ENCODE measurements at places on chromosomes 12 and 14.

- no peak for DNase-seq
These were observed 1069.0 kb downstream of the VRK1 start for GRCh38 chr14:97866195-97866594.

GRCh38 chr14:80055667-80056496 is 155.4 kb downstream of the DIO2 start:
- DNase-seq, result no peak

DNA sequence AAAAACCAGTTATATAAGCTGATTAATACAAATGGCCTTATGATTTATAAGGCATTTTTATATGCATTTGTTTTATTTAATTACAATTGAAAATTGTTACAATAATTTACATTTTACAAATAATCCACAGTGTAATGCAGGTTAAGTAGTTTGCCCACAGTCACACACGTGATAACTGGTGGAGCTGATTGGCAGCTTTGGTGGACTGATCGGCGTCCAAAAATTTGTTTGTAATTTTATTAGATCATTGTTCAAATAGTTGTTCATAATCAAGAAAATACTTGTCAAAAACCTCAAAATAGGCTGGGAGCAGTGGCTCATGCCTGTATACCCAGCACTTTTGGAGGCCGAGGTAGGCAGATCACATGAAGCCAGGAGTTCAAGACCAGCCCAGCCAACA is 59.7 kb downstream of the AEBP2 start:
- no peak for DNase-seq

DNA sequence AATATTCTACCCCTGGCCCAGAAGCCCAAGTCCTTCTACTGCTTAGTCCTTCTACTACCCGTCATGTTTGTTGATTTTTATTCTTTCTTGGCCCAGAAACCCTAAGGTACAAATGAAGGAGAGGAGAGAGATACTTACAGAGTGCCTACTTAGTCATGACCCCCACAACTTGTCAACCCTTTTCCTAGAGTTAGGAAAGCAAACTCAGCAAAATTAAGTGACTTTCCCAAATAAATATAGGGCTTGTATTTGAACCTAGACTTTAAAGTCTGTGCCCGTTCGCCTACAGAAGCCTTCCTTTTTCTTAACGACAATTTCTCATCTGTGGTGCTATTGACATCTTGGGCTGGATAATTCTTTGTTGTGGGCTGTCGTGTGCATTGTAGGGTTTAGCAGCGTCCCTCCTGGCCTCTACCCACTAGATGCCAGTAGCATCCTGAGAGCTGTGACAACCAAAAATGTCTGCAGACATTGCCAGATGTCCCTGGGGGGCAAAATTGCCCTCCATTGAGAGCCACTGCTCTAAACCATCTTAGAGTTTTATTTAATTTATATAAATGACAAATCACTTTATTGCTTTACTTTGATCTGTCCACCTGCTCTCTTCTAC is 82.3 kb downstream of the FIGNL2 start:
- no peak for DNase-seq

- no peak for DNase-seq
These were observed 51.6 kb upstream of the ABCC9 start for GRCh38 chr12:21992823-21993222.

DNA sequence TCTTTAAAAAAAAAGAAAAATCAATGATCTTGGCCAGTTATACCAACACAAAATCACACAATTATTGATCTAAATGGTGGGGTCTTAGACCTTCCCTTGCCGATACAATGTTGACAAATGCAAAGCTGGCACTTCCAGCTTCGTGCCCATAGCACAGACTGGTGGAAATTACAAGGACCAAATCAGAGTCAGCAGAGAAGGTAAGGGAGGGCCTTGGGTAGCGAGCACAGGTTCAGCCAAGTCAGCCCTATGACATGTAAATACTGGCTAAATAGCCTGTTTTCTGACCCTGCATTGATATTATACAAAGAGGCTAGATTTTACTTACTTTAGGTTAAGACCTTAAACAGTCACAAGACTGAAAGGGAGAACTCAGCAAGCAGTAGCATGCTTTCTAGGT is 30.3 kb upstream of the WDR89 start:
- DNase-seq, result no peak

GRCh38 chr12:11953523-11953922 is 117.2 kb upstream of the BCL2L14 start:
- no peak for DNase-seq

DNA sequence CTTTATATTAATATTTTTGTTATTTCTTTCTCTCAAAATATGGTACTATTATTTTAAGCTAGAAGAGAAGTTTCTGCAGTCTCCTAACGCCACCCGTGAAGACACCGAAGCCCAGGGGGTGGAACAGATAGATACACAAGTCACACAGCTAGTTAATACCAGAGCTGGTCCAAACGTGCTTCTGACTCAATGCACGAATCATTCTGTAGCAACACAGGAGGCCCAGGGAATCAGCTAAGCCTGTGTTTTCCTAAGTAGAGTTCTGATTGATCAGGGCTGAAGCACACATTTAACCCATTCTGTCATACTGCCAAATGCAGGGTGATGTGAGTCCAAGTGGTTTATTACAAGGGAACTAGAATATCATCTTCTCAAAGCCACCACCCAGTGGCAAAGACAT is 116.9 kb upstream of the PWP1 start:
- no peak for DNase-seq

DNA sequence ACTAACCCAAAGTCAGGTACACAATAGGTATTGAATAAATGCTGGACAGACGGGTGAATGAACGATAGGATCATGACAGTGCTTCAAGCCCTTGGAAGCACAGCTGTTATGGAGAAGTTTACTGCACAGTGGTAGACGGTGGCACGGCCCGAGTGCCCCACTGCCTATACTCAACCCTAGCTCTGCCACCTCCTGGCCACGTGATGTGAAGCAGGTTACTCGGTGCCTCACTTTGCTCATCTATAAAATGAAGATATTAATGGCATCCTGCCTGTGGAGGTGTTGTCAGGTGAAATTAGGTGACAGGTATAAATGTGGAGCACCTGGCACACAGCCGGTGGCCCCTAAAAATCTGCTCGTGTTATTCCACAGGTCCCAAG is 5.8 kb downstream of the ASB2 start:
- DNase-seq, result peak; percentile 76

DNA sequence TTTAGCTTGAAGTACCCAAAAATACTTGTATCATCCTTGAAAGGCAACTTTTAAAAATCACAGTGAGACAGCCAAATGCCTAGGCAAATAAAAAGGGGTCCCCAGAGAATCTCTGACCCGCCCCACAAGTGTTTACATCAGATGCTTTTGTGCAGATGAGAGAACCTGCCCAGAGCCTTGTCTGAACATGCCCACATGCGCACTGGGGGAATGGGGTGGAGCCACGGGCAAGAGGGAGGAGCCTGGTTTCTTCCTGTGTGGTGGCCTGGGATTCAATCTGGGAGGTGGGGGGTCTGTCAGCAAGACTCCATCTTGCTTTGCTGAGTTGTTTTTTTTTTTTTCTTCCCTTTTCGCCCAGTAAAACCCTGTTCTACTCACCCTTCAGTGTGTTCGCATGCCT is 381.7 kb upstream of the CCDC196 start:
- DNase-seq, result no peak

- DNase-seq, result no peak
These were observed 327.2 kb downstream of the BTG1 start for GRCh38 chr12:91818227-91819131.

DNA sequence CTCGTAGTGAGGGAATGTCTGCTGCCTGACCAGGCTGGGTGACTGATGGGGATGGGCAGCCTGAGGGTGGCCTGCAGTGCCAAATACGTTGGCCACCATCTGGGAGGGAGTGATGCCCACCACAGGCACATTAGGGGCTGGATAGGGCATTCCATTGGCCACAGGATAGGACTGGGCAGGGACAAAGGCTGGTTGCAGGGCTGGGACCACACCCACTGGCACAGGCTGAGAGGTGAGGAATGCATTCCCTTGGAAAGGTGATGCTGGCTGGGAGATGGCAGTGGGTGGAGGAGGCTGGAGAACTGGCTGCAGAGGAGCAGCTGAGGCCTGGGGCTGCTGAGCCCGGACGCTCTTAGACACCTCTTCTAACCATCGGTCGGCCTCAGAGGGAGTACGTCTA is 39.5 kb downstream of the PAPLN start:
- DNase-seq, result no peak

GRCh38 chr12:15201056-15201455 is 20.2 kb downstream of the RERG start:
- no peak for DNase-seq

DNA sequence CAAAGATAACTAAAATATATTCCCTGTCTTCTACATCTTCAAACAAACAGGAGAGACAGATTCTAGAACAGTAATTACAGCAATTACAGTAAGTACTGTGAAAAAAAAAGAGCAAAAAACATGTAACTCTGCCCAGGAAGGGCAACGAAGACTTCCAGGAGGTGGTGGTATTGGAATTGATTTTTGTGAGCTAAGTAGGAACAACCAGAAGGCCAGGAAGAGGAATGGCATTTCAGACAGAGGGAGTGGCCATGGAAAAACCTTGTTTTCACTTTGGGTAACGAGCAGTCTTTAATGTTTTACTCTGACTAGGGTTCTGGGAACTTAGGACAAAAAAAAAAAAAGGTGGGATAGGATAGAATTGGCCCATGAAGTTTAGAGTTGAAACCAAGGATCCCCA is 196.3 kb upstream of the PLEKHG7 start:
- DNase-seq, result no peak

DNA sequence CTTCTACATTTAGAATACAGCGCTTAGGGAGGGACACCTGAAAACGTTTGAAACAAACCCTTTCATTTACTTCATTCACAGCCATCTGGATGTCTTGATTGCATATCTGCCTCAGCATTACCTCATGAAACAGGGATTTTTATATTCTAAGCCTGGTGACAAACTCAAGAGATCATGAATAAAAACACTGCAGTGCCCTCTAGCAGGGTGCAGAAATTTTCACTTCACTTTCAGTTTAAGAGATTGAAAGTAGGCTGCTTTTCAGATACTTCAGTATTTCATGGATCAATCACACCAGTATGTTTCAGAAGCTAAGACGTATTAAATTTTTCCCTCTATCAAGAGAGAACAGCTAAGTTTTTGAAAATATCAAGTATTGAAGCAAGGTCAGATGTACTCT is 467.8 kb downstream of the MDGA2 start:
- DNase-seq, result no peak

GRCh38 chr14:34363733-34364134 is 98.3 kb downstream of the SPTSSA start:
- no peak for DNase-seq

DNA sequence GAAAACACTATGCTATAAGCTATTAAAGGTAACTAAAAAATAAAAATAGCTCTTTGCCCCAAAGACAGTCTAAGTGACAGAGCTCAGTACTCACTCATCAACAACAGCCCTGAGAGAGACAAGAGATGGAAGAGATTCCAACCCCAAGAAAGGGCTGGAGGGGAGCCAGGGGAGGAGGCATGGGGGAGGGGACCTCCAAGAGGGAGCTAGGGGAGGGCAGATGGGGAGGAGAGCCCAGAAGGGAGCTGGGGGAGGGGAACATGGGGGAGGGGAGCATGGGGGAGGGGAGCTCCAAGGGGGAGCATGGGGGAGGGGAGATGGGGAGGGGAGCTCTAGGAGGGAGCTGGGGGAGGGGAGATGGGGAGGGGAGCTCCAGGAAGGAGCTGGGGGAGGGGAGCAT is 7.7 kb downstream of the SSH1 start:
- DNase-seq, result no peak

GRCh38 chr12:42641221-42641885 is 51.8 kb upstream of the PRICKLE1 start:
- no peak for DNase-seq

DNA sequence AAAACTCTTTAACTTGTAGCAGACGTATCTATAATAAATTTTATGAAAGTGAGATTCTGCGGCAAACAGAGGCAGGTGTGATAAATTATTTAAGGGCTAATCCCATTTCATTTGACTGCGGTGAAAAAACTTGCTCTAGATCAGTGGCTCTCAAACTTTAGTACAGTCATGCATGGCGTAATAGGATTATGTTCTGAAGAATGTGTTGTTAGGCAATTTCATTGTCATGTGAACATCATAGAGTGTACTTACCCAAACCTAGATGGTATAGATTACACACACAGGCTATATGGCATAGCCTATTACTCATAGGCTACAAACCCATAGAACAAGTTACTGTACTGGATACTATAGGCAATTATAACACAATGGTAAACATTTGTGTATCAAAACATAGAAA is 83.7 kb downstream of the HEATR5A start:
- no peak for DNase-seq

GRCh38 chr12:29991924-29992323 is 208.2 kb upstream of the TMTC1 start:
- no peak for DNase-seq

GRCh38 chr12:24379861-24380521 is 430.5 kb upstream of the SOX5 start:
- DNase-seq, result no peak

DNA sequence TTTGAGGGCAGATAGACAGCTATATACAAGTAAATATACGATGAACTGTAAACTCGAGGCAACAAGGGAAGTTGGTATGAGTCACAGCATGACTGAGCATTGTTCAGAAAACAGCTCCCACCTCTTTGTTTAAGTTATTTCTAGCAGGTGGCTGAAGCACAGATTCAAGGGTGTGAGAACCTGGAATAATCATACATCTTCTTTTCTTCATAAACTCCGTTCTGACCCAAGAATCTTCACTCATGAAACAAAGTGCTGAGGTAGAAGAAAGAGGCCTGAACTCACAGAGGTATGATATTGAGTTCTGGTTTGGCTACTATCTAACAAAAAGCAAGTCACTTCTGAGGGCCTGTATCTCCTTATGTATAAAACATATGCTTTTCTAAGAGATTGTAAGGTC is 364.1 kb upstream of the KITLG start:
- DNase-seq, result no peak

- DNase-seq, result no peak
These were observed 36.0 kb upstream of the PPP4R3A start for GRCh38 chr14:91545946-91546716.

DNA sequence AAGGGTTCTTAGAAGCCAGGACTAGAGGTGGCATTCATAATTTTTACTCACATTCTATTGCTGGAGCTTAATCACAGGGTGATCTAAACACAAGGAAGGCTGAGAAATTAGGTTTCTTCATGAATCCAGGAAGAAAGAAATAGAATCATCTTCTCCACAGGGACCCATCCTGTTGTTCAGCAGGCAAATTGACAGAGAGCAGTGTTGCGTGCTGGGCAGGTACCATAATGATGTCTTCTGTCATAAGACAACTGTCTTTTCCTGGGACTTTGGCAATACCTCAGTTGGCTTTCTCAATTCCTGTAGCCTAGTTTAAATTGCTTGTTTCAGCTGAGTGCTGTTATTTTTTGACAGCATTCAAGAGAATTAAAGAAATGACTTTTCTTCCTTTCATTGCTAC is 468.0 kb upstream of the SYT1 start:
- no peak for DNase-seq

- peak; percentile 53 for DNase-seq
These were observed 1.6 kb downstream of the DGKA start for GRCh38 chr12:55932551-55932910.

- peak; percentile 30 for DNase-seq
These were observed 60.2 kb upstream of the ATP2B1 start for GRCh38 chr12:89768586-89769482.

DNA sequence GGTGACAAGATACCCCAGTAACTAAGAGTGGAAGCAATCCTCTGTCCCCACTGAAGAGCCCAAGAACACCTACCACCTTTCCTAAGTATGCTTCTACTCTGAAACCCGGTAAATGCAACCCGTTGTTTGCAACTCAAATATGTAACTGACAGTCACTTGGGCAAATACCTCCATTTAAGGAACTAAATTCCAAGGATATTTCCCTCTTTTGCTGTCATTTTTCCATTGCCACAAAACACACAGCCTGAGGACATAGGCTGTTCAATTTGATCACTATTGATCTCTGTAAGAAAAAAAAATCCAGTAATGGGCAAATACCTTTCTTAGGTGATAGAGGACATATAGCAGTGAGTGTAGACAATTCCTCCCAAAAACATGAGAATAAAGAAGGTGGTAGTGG is 6.6 kb upstream of the PHLDA1 start:
- no peak for DNase-seq
